OCI-LY7 (cell line): ENCODE measurements at places on chromosomes 3 and 15.
A peak's percentile ranks its signal among the peaks of the same experiment; 100 is the strongest.

DNA sequence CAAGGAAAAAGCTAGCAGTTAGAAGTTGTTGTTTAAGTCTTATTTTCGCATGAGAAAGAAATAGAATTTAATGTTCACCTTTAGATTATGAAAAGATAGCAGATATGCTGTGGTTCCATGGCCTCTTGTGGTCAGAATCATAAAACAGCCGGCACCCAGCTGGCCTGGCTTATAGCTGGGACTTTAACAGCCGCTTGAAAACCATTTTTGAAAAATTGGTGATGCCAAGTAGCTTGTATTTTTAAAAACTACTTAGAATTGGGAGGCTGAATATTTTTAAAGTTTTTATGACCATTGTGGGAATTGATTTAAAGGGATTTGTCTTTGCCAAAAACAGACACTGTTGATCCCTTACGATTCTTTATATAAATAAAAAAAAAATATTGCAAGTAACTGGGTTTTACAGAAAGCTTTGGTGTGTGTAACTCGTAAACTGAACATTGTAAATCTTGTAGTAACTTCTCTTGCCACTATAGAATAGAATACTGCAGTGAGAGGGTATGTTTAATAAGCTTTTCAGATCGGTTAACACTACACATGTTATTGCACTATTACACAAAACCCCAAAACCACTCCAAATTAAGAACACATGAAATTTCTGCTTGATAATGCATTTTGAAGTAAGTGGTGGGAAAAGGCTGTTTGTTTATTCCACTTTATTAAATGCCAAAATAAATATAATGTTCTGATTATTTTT lies 6.6 kb downstream of the ARRDC4 start:
- no peak for DNase-seq

DNA sequence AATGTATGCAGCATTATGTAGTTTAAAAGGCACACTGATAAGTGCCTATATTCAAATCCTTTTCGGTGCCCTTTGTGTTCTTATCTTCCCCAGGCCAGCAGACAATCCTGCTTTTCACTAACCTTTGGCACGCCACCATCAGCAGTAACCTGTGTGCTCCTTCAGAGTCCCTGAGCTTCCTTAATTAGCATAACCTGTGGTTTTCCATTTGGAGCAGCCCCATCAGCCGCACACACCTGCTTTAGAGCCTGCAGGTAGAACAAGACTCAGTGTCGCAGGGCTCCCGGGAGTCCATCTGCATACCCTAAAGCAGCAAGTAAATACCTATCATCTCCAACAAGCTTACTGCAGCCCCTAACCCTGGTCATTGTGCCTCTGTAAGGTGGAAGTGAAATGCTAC lies 755.1 kb downstream of the ROBO2 start:
- no peak for DNase-seq

DNA sequence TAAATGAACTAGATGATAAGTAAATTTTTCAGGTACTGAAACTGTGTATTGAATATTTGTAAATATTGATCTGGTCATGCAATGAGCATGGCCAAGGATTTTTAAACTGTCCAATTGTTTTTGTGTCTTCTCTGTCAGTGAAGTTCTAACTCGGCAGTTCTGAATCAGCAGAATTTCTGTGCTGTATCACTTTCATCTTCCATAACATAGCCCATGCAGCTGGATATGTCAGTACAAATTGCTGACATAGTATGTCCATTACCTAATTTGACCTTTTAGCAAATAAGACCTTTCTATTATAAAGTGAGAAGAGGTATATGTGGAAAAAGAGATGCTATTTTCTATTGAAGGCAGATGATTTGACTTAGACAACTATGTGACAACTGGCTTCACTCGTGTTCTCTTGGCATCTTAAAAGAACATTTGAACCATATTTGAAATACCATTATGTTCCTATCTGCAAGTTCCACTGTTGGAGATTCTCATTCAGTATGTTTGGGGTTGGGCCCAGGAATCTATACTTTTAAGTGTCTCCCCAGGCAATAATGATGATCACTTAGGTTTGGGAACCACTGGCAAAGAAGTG lies 90.4 kb downstream of the CMSS1 start:
- no peak for DNase-seq

- no peak for DNase-seq
Measured at GRCh38 chr3:9068051-9068450, 104.8 kb upstream of the RAD18 start.

GRCh38 chr3:131323792-131324191 lies 57.8 kb upstream of the NUDT16 start:
- DNase-seq: no peak

DNA sequence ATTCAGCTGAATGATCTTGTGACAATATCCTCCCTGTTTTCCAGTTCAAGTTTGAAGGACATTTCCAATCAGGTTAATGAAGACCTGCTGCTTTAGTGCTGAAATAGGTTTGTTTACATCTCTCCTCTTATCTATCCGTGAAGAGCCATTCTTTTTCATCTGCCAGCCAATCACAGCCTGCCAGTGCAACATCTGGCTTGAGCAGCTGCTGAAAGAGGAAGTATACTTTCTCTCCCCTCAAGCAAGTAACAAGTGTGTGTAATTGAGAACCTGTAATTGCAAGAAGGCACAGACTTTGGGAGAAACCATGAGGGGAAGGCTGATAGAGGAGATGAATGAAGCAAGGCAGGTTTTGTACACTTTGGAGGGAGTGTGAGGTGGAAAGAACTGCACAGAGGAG lies 404.3 kb downstream of the AGBL1 start:
- peak; percentile 14 for DNase-seq

DNA sequence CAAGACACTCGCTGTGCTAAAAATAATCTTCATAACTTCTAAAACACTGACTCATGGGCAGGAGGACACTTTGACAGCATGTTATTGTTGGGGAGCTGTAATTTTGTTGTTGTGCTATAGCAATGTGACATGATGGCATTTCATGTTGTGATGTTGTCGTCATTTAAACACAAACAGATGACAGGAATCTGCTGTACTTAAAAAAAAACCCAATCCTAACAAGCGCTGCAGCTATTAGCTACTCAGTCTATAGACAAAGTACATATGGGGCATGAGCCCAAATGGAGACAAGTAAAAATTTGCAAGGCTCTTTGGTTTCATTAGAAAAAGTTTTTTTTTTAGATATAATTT lies 828 bp upstream of the ATOSA start:
- DNase-seq: peak; percentile 45

- no peak for DNase-seq
Measured at GRCh38 chr15:80866936-80867335, 87.8 kb downstream of the CEMIP start.

DNA sequence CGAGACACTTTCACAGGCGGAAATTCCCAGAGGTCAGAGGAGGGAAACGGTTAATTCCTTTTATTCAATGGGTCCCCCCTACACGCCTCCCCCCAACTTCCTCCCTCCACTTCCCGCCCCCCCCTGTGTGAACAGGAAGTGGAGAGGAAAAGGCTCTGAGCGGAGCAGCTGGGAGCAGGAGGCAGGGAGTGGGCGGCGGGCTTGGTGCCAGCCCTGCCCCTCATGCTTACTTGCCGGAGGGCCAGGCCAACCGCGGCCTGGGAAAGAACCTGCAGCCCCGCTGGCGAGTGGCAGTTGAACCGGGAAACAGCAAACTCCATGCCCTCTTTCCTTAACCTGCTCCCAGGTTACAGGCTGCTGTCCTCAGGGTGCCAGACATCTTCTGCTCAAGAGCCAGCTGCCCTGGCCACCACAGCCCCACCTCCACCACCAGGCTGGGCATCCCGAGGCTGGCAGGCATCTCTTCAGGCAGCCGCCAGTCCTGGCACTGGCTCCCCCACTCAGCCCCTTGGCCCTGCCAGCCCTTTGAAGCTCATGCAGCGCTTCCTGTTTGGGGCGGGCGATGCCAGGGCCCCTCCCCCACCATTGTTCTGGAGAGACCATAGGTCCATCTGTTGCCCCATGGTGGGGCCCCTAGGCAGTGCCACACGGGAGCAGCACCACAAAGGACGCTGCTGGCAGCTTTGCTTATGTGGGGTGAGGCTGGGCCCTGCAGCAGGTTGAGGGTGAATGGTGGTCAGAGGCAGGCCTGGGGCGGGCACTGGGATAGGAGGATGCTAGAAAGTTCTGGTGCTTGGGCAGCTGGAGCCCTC lies 12.9 kb downstream of the VPS18 start:
- peak; percentile 66 for DNase-seq

DNA sequence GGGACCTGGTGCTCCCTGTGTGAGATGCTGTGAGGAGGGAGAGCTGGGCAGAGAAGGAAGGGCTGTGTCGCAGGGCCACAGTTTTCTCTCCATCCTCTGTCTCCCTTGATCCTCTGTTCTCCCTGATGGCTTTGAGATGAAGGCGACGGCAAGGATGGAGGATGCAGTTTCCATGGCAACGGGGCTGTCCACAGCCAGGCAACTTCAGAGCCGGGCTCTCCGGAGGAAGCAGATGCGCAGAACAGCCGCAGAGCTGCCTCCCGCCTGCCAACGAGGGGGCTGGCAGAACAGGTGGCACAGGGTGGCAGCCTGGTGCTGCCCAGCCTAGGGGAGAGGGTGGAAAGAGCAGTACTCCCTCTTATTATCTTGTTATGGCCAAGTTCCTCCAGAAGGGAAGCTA lies 9.9 kb upstream of the GRM2 start:
- DNase-seq: no peak

DNA sequence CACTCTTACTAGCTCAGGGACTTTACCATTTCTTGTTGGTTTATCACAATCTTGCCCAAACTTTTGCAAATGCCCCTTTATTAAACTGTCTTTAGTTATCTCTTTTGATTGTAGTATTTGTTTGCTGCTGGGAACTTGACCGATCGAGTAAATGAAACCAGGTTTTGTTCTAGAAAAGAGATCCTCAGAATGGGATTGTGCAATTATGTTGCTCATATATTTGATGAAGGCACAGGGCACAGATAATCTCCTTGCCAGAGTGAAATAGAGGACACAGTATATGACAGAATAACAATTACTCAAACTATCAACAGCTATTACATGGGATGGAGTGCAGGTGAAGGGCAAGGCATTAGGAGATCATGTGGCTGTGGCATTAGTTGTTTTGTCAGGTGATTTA lies 216.6 kb upstream of the RASGRP1 start:
- DNase-seq: no peak

- no peak for DNase-seq
Measured at GRCh38 chr15:65087873-65088642, 11.5 kb downstream of the KBTBD13 start.

GRCh38 chr15:85782064-85782463 lies 12.7 kb downstream of the KLHL25 start:
- DNase-seq: no peak
